ENCODE measurements at places on chromosomes 16 and 17.

DNA sequence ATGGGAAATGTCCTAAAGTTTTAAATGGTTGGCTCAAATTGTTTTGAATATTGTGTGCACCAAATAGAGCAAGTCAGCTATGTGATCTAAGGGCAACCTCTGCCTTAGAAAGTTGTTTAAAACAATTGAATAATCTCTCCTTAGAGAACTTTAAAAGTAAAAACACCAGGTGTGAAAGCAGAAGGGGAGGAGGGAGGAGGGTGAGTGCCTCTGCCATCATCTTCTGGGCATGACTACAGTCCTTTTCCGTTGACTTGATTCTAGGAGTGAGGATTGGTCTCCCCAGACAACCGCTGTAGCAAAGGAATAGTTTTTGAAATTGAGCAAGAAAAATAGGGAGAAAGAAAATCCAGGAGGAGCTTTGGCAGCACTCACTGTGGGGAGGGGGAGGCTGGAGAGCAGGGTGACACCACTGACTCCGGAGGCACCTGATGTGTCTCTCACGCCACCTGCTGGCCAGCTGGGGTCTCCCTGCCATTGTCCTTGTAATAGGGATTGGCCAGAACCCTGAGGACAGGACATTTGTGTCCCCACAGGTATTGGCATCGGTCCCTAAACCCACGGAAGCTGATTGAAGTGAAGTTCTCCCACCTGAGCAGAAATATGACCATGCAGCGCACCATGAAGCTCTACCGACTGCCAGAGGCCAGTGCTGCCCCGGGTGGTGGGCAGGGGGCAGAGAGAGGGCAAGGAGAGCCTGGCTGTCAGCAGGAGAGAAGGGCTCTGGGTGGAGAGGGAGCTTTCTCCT, 33.3 kb downstream of the PLCD3 start:
- peak; percentile 78 for DNase-seq

- DNase-seq = no peak
Measured at GRCh38 chr17:73834684-73835343, 190.6 kb upstream of the SDK2 start.

GRCh38 chr17:43611230-43611969, 50.3 kb downstream of the MEOX1 start:
- no peak for DNase-seq

DNA sequence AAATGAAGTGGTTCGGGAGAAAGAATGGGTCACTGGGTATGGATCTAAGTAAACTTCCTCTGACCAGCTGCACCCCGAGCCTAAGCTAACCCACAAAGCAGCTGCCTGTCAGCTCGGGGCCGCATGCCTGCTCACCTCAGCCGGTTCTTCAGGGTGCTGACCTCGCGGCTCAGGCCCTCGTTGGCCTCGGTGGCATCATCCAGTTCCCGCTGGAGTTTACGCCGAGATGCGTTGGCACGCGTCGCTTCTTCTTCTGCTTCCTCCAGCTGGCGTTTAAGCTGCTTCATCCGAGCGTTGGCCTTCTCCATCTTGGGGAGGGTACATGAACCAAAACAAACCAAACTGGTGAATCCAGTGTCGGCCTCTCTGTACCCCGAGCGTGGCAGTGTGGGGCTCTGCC, 41.1 kb downstream of the NDEL1 start:
- DNase-seq = no peak

DNA sequence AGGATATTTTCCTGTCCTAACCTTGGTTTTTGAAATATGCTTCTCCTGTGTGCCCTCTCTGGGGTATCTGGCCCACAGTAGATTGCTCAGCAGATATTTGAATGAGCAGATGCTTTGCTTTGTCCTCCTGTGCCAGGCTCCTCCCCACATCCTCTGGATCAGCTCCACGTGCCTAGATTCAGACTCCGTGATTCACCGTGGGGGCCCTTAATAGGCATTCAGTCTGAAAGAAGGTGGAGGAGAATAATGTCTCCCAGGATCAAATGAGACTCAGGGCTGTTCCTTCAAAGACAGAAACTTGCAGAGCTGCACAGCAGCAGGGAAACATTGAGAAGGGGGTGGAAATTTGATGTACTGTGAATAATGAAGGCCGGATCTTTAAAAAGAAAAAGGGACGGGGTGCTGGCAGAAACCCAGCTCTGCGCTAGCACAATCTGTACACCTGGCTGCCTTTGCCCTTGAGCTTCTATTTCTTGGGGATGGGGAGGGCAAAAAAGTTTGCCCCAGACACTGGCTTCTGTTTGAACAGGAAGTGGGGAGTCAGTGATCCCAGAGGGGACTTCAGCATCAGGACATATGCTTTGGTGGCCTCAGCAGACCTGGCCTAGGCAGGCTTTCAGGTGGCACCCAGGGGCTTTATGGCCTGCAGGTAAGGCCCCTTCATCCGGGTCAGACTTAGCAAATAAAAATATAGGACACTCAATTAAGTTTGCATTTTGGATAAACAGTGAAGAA, 15.9 kb upstream of the SLC12A3 start:
- DNase-seq = peak; percentile 92

- no peak for DNase-seq
Measured at GRCh38 chr17:59754552-59754951, 47.1 kb downstream of the VMP1 start.

All from NCI-H2171 treated with DMSO at 0.1 percent for 48 hours (cell line).